Lower lobe of right lung (tissue), 2 donors: ENCODE measurements at places on chromosomes 4 and X. TPM values are rescaled to one million over a fixed set of nuclear protein-coding genes. Genes with fewer than 3 reads are reported as not detected.

Gene RNF150
- 3.3 TPM for total RNA-seq

Gene FGFBP2
- total RNA-seq: 5.1 TPM

Gene RNF175
- total RNA-seq: 0.12 TPM

Gene TAF7L
- not detected for total RNA-seq

Gene INTU
- total RNA-seq: 11.1 TPM
